ENCODE measurements at places on chromosomes 1 and 21.

DNA sequence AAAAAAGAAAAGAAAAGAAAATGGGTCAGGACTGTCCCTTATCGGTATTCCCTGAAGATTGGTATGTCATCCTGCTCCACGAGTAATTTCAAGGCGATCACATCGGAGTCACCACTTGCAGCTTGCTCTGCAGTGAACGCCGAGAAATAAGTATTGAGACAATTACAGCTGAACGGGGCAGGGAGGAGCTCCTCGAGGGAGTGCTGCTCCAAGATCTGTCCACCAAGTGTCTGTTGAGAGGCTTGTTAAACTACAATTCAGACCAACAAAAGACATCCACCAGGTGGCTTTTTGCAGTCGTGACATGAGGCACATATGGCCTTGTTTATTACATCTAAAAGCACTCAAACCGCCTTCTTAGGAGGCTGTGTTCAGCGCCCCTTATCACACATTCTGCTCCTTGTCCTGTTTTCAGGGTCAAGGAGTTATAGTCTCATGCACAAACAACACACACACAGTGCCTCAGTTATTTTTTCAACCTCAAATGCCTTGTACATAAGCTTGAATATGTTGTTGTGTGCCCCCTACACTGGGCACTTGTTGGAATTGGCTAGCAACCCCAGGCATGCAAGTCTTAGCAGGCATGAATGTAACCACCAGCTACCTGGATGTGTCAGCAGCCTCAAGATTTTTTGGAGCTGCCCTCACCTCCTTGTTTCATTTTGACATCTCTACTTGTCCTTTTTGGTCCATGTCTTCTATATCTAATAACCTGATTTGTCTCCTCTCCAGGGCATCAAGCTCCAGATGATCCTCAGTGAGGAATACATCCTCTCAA lies 13.0 kb upstream of the CD48 start:
- DNase-seq = no peak

GRCh38 chr1:57279909-57280666 lies 143.8 kb downstream of the DAB1 start:
- no peak for DNase-seq

DNA sequence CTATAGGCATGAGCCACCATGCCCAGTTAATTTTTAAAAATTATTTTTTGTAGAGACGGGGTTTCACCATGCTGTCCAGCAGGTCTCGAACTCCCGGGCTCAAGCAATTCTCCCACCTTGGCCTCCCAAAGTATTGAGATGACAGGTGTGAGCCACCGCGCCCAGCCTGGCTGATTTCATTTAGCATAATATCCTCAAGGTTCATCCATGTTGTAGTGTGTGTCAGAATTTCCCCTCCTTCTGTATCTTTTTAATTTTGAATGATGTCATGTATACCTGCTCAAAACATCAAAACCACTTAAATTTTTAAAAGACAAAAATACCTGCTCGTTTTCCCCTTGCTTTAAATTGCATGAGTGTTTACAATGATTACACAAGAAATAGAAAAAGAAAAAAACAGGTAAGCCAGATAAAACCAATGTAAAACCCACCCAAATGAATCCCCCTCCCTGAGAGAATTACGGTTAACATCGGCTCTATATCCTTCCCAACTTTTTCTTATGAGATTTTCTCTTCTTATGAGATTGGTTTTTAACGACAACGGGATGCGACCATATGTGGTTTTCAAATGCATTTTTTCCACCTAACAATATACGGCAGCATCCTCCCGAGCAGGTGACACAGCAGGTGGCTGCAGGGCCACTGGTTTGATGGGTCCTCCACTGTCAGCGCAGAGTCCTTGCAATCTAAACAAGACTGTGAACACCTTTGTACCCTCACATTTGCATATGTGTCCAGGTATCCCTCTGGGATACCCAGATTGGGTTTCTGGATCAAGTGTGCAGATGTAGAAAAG lies 22.1 kb downstream of the IFFO2 start:
- DNase-seq = no peak

GRCh38 chr1:234214129-234214910 lies 158.9 kb upstream of the COA6 start:
- DNase-seq = no peak

DNA sequence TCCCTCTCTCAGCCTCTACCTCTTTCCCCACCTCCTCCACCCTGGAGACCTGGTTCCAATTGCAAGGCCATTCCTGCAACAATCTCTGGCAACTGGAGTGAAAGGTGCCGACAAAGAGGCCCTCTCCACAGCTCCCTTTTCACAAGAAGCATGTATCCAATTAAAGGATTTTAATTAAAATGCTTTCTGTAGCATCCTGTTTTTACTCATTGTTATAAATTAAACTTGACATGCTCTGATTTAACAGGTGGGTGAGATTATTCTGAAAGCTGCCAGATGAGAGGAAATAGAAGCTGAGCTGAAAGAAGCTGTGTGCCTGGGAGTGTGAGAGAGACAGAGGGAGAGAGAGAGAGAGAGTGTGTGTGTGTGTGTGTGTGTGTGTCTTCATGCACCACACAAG lies 160.5 kb downstream of the TBX15 start:
- no peak for DNase-seq

DNA sequence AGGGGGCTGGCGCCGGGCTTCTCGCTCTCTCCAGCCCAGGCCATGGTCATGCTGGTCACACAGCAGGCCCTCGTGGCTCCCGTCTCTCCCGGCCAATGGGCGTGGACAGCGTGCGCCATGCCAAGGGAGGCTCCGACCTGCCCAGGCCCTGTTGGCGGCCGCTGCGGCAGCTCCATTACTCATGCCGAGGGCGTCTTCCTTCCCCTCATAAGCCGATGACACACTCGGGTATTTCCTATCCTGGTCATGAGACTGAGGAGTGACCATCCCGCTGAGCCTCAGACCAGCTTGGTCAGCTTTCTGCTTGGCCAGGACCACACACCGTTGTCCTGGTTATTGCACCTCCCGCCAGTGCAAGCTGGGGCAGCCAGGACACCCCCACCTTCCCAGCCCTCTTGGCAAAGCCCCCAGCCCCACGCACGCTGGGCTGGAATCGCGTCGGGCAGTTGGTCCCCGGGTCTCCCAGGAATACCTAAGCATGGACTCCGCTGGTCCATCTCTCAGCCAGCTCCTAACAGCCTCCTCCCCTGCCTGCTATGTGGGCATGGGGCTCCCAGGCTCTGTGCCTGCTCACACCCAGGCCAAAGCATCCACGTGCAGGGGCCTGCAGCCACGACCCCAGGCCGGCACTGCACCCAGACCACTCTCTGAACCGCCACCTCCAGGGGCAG lies 49.8 kb downstream of the ARHGEF16 start:
- DNase-seq = no peak

DNA sequence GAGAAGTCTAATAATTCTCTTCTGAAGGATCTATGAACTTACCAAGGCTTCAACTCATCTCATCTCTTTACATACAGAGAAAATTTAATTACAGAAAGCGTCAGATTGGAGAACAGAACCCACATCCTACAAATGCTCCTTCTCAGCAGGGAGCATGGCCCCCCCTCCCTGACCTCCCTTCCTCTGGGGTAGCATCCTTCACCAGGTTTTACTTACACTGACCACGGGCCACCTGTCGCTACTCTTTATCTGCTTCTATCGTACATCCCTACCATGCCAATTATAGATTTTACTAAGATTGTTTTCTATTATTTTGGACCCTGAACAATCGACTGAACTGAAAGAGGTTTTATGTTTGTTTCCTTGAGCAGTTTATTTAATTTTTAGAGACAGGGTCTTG lies 25.8 kb downstream of the RIPPLY3 start:
- DNase-seq = no peak

GRCh38 chr1:229629261-229629660 lies 3.2 kb downstream of the URB2 start:
- no peak for DNase-seq

DNA sequence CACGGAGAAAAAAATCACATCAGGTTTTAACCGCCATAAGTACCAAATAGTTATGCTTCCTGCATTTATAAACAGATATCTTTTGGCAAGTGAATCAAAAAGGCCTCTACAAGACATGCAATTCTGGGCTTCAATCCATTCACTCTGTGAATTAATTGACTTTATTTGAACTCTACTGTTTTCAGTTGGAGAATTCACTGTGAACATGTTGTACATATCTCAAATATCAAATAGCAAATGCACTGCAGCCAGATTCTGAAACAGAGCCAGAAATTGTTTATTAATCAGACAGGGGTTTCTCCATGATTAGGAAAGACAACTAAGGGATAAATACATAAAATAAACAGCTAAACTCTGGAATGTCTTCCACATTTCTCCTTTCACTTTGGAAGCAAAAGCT lies 445.4 kb upstream of the NFIA start:
- DNase-seq = no peak

GRCh38 chr1:87702455-87702854 lies 373.8 kb downstream of the LMO4 start:
- DNase-seq = no peak

- DNase-seq = no peak
These were observed 110.9 kb downstream of the ASTN1 start for GRCh38 chr1:177053648-177054047.

- DNase-seq = no peak
These were observed 3.0 kb downstream of the GLUL start for GRCh38 chr1:182388392-182389134.

GRCh38 chr21:25845729-25846256 lies 111.0 kb downstream of the GABPA start:
- DNase-seq = no peak

DNA sequence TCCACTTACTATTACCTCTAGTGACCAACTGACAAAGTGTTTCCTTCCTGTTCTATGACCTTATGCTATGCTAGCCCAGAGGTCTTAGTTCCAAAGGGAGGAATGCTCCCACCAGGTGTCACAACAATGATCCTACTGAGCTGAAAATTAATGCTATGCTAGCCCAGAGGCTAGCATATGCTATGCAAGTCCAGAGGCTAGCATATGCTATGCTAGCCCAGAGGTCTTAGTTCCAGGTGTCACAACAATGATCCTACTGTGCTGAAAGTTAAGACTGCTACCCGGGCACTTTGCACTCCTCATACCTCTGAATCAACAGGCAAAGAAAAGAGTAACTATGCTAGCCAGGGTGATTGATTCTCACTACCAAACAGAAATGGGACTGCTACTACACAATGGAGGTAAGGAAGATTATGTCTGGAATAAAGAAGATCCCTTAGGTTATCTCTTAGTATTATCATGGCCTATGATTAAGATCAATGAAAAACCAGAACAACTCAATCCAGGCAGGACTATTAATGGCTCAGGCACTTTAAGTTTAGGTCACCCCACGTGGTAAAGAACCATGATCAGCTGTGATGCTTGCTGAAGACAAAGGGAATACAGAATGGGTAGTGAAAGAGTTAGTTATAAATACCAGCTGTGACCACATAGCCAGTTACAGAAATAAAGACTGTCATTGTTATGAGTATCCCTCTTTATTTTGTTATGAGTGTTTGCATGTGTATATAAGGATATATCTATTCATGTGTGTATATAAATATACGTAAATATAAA lies 114.1 kb downstream of the CSMD2 start:
- DNase-seq = no peak

DNA sequence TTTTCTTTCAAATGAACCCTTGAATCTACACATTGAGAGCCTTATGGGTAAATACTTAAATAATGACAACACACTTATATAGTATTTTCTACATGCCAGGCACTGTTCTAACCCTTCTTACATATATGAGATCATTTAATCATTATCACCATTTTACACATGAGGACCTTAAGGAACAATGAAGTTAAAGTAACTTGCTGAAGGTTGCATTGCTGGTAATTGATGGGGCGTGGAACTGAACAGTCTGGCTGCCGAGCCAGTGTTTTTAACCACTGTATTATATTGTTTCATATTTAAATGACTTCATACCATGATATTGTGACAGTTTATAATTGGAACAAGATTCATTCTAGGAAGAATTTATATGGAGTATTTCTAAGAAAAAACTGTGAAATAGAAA lies 111.9 kb upstream of the TENT5C start:
- no peak for DNase-seq

- no peak for DNase-seq
These were observed 757.3 kb downstream of the LTN1 start for GRCh38 chr21:28235169-28235895.

- DNase-seq = no peak
These were observed 276.5 kb downstream of the DNM3 start for GRCh38 chr1:172117800-172118199.

- no peak for DNase-seq
These were observed 6.8 kb downstream of the TRNP1 start for GRCh38 chr1:27000090-27000816.

GRCh38 chr1:43288058-43288784 lies 2.8 kb upstream of the C1orf210 start:
- DNase-seq = no peak

GRCh38 chr1:33367485-33368405 lies 46.8 kb upstream of the A3GALT2 start:
- DNase-seq = peak; percentile 89

DNA sequence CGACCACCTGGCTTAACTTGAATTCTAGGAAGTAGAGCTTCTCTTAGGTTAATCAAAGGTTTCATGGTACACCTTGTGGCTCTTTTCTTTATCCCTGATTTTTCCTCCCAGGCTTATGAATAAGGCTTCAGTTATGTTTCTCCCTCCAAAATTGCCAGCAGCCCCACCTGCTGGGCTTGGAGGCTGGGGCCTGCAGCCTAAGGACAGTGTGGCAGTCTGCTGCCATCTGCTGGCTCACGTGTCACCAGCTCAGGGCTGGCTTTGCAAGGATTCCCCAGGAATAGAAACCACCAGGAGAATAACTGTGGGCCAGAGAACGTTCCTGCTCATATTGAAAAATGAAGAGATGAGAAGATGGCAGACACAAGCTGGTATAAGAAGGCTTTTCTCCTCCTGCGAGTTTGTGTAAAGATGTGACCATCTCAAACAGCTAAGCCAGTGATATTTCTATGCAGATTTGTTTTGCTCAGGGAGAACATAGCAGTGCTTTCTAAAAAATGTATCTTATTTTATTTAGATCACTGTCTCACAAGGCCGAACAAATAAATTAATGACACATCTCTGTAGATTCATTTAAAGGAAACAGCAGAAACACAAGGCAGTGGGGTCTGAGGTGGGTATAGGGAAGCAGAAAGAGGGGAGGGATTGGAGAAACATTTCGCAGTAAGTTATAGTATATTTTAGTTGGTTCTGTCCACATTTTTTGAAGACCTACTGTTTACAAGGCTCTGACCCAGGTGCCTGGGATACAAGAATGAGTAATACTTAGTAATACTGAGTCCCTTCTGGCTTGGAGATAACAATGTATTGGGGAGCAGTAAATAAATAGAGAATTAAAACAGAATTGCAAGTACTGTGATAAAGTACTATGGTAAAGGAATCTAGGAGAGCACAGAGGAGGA lies 291.1 kb upstream of the SGIP1 start:
- DNase-seq = peak; percentile 27
